ENCODE measurements at places on chromosomes 16 and 17.

GRCh38 chr17:49224997-49225337, 5.6 kb downstream of the PHOSPHO1 start:
- no peak overlapping the region for H3K27ac ChIP-seq
- no peak for DNase-seq
- H3K27me3 ChIP-seq = peaks cover 50% of the 10 kb centered on the region
- H3K36me3 ChIP-seq = no peaks in the 10 kb centered on the region

GRCh38 chr17:4167786-4168185, 24.8 kb downstream of the CYB5D2 start:
- H3K4me1 ChIP-seq = peaks cover 3% of the 10 kb centered on the region
- no peaks in the 10 kb centered on the region for H3K27me3 ChIP-seq
- no peak overlapping the region for H3K27ac ChIP-seq

DNA sequence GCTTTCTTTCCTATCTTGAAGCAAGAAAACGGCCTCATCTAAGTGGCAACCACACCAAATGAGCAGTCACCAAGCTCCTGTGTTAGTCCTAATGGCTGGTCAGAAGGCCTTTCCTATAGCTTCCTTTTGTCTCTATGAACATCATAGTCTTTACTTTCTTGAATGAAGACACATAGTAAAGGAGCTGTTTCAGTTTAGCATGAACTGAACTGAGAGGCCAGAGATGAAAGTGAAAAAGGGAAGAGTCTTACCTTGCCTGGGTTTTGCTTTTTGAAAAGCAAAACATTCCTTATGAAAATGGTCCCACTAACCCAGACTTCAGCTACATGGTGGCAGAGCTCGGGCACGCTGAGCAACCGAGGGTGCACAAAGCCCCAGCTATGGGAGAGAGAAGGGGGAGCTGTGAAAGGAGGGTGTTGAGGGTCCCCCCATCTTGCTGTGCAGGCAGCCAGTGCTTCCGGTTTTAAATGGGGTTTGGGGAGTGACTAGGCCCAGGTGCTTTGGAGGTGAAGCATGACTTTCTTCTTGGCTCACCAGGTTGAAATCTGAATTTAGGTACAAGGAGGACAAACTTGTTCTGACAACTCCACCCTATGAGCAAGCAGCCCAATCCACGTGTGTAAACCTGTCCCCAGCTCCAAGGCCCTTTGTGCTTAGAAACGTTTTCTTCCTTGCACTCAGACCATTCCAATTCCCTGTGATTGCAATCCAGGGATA, 9.1 kb upstream of the PSMC3IP start:
- H3K4me1 ChIP-seq = no peaks in the 10 kb centered on the region
- no peaks in the 10 kb centered on the region for H3K27me3 ChIP-seq
- no peak for DNase-seq
- H3K27ac ChIP-seq = no peak overlapping the region

DNA sequence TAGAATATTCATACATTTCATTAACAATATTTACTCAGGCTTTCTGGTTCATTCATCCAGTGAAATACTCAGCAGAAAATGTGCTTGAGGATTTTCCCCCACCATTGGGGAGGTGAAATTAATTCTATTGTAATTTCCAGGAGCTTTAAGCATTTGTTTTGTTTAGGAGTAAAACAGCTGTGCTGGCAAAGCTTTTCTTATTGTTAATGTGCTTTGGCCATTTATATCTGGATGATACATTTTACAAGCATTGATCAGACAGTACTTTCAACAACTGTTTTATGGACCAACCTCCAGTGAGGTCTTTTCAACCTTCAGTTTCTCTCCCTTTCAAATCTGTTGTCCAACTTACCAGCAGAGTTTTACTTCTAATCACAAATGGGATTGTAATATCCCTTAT, 672.4 kb downstream of the CDH11 start:
- H3K27ac ChIP-seq = no peak overlapping the region
- H3K4me1 ChIP-seq = peaks cover 3% of the 10 kb centered on the region
- no peak for DNase-seq
- H3K4me3 ChIP-seq = no peak overlapping the region
- no peaks in the 10 kb centered on the region for H3K36me3 ChIP-seq
- H3K27me3 ChIP-seq = no peaks in the 10 kb centered on the region

DNA sequence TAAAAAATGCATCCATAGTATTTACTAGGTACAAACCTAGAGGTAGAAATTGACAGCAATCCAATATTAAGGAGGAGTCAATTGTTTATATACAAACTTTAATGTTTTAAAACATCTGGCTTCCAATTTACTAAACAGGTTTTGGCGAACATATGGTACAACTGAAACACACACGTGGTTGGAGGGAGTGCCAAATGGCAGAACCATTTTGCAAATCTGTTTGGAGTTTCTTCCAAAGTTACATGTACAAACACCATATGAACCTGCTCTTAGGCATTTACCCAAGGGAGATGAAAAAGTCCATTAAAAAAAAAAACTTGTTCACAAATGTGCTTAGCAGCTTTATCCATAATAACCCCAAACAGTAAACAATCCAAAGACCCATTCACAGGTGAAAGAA, 159.8 kb upstream of the MYOCD start:
- H3K27me3 ChIP-seq = no peaks in the 10 kb centered on the region
- no peaks in the 10 kb centered on the region for H3K4me1 ChIP-seq
- no peak overlapping the region for H3K4me3 ChIP-seq
- no peak overlapping the region for H3K27ac ChIP-seq
- no peak for DNase-seq
